Right renal cortex interstitium (tissue), 3 donors: ENCODE measurements at places on chromosomes 1 and 21.

DNA sequence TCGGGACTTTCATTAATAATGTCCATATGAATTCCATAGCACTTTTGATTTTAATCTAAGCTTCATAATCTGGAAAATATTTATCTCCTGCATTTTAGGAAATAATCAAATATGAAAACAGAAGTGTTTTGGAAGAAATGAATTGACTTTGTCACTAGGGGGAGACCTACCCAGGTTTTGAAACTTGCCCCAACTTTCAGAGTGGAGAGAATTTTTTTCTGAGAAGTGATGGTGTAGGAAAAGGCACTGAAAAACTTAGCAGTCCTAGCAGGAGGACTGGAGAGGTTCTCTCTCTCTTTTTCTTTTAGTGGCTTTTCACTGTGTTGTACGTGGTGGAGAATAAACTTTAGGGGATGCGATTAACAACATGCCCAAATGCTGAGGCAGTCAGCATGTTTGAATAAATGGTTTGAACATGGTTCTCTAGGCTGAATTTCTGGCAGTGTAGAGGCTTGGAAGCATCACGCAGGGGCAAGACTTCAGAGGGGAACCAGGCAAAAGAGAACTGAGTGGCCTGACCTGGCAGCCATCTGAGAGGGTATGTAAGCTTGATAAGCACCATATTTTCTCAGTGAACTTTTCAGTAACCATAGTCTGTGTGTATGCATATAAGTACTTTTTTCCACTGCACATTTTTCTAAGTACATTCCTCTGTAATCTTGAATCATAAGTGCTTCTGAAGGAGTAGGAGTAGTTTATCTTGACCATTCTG is 68.3 kb upstream of the NEK7 start:
- DNase-seq = no peak

DNA sequence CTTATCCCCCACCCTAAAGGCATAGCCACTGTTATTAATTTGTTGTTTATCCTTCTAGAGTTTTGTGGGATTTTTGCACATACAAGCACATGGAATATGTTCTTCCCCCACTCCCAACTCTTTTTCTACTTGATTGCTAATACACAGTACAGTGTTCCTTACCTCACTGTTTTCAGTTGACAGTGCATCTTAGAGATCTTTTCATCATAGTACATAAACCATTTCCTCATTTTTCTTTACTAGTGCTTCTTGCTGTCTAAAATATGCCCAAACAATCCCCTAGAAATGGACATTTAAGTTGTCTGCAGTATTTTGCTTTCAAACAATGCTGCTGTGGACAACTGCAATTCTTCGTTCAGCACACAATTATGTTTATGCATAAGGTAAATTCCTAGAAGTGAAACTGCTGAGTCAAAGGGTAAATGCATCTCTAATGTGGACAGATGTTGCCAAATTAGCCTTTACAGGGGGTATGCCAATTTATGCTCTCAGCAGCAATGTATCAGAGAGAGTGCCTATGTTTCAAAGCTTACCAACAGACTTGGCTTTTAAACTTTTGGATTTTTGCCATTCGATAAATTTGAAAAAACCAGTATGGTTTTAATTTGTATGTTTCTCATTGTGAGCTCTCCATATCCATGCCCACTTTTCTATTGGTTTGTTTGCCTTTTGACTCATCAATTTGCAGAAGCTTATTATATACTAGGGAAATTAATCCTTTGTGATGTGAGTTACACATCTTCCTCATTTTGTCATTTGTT is 132.6 kb downstream of the MRPS6 start:
- DNase-seq = no peak

DNA sequence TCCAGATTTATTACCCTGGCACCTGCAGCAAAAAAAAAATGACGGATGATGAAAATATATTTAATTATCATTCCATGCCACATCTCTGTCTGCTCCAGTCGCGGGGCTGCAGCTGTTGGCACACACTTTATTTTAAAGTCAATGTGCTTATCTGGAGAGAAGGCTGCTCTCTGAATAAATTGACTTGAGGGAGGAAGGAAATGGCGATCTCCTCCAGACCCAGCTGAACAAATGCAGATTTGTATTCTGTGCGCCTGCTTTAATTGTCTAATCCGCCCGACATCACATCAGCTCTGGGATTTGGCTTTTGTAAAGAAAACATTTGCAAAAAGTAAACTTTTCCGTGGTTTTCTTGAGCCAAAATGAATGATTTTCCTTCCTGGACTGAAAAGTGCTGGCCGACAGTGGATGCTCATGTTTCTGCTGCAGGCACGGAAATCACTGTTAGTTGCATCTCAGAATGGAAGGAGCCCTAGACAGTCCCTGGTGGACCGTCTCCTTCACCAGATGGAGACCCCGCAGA is 150.2 kb downstream of the CAMTA1 start:
- no peak for DNase-seq

GRCh38 chr1:161190962-161191521 is 7.8 kb downstream of the ADAMTS4 start:
- DNase-seq = no peak

- no peak for DNase-seq
Observed at GRCh38 chr21:35026153-35026500, 23.0 kb downstream of the RUNX1 start.

DNA sequence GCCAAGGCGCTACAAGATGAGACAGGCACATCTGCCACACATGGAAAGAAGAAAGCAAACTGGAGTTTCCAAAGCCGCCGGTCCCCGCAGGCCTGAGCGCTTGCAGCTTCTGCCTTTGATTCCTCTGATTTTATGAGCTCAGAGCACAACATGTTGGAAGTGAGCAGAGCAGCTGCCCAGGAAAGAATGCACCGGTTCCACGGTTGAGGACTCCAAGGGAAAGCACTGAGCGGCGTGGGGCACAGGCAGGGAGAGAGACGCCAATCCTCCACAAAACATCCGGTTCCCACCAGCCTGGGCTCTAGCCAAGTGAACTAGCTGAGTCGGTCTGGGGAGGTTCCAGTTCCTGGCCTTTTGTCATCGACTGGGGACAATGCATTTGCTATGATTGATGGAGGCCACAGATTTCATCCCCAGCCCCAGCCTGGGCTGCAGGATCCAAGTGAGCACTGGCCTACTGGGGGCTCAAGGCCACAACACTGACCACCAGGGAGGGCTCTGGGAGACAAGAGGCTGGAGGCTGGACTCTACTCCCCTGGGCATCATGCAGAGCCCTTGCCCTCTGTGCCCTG is 253.1 kb upstream of the IRF2BP2 start:
- peak; percentile 79 for DNase-seq

DNA sequence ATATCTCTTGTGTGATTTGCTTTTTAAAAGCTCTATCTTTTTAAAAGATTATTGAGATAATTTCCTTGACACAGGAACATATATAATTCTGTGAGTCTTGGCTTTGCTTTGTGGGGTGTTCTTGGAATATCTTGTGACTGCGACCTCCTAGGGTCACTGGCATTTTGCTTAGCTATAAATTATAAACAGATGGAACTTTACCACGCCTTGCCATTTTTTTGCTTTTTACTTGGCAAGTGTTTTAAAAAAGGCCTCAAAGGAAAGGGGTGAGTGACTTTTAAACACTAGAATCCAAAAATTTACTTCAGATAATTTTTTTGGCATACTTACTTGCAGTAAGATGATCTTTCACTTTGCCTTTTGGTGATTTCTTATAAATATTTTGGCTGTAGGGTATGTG is 43.6 kb downstream of the ALG6 start:
- DNase-seq = no peak

- no peak for DNase-seq
Observed at GRCh38 chr1:70042090-70042731, 163.2 kb downstream of the LRRC40 start.

DNA sequence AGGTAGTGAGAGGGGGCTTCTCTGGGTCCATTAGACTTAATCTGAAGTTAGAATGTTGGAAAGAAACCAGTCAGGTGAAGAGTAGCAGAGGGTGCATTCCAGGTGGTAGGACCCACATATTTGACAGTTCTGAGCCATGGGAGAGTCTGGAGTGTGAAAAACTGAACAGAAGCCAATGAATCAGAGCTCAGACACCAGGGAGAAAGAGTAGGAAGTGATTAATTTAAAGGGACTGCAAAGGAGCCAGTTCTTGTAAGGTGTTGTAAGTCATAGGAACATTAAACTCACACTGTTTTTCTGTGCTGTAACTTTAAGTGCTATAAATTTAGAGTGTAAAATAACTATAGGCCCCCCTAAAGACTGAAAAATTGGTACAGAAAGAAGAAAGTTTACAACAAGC is 5.9 kb upstream of the DHX9 start:
- no peak for DNase-seq

- DNase-seq = no peak
Observed at GRCh38 chr21:14900611-14901010, 164.2 kb downstream of the NRIP1 start.

- DNase-seq = no peak
Observed at GRCh38 chr1:48177257-48177656, 45.3 kb upstream of the SLC5A9 start.

DNA sequence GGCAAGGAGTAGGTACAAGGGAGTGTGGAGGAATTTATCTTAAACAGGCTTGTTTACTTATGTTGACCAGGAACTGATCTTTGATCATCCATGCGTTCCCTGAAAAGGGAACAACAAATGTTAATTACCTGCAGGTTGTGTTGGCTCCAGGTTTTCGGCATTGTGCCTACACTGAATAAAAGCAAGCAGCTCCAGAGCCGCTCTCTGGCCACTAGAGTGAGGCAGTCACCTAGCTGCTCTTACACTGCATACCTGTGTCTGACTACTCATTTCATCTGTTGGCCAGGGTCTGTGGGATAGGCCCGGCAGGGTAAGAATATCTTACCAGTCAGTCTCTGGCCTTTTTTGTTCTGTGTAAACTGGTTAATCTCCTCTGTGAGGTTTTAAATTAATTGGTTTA is 183.6 kb downstream of the HFM1 start:
- DNase-seq = no peak

GRCh38 chr1:242205622-242206489 is 207.0 kb upstream of the MAP1LC3C start:
- no peak for DNase-seq

GRCh38 chr1:242017580-242018233 is 18.8 kb upstream of the MAP1LC3C start:
- DNase-seq = no peak

GRCh38 chr21:46191686-46192575 is 7.7 kb upstream of the SPATC1L start:
- no peak for DNase-seq

GRCh38 chr1:218304281-218305039 is 19.4 kb downstream of the RRP15 start:
- no peak for DNase-seq

- no peak for DNase-seq
Observed at GRCh38 chr21:46226146-46226545, 2.4 kb downstream of the LSS start.

GRCh38 chr1:160665330-160666078 is 18.7 kb upstream of the SLAMF1 start:
- no peak for DNase-seq

DNA sequence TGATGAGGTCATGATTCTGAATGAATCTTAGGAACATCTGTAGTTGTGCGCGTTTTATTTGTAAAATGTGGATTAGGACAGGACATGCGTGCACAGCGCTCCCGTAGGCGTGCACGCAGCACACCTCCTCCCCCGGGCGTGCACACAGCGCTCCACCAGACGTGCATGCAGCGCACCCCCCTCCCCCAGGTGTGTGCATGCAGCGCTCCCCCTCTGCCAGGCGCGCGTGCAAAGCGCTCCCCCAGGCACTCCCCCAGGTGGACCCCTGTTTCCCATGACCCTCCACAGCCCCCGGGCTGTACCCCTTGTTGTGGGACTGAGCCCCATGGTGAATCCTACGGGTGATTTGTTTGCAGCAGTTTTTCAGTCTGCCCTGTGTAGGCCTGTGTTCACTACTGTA is 61.6 kb downstream of the S100B start:
- no peak for DNase-seq

DNA sequence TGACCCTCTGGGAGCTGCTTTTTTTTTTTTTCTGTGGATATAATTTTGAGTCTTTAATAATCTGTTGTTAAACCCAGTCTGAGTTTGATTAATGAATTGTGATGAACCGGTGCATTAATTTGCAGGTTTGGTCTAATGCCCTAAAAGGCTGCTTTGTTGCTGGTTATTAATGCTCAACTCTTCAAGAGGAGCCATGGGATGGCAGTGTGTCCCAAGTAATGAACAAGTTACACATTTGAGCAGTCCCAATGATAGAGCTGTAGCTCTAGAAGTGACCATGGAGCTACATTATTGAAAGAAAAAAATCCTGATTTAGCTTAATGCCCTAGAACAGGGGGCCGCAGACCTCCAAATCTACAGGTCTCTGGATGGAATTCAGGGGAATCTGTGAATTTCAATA is 53.1 kb downstream of the RWDD3 start:
- no peak for DNase-seq

GRCh38 chr1:43395523-43395922 is 5.8 kb downstream of the SZT2 start:
- no peak for DNase-seq

DNA sequence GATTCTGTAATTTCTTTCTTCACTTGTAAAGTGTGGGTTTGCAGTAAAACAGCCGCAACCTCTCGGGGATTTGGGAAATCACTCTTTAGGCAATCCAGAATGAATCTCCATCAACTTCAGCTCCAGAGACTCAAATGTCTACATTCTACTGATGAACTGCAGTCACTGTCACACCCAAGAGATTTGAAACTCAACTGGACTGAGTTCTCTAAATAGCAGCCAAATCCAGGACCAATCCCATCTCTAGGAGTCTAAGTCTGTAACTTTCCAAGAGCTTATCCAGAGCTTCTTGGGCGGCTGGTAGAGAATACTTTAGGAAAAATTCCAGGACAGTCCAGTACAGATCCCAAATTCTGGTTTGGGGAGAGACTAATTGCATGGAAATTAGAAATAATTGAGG is 62.9 kb downstream of the ADAMTS1 start:
- no peak for DNase-seq

- DNase-seq = no peak
Observed at GRCh38 chr1:204130981-204131892, 20.6 kb downstream of the ETNK2 start.

GRCh38 chr1:7069931-7070330 is 284.7 kb downstream of the CAMTA1 start:
- no peak for DNase-seq

GRCh38 chr1:7588457-7588827 is 182.7 kb upstream of the VAMP3 start:
- DNase-seq = no peak

DNA sequence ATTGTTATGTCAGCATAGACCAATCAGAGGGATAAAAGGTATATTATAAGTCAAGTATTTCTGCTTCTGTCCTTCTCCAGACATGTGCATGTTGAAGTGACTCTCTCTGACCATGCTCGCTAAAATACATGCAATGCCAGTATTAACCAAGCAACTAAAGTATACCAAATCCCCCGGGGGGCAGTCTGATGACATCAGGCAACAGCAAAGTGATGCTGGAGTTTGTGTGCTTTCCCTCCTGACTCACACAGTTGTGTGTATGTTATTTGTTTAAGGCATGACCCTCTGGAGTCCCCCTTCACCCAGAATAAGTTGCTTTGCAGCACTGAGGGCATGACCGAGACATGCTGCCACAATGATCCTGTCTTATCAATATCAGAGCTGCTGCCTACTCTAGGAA is 2.1 kb downstream of the BRINP2 start:
- no peak for DNase-seq
